Small intestine (tissue), 16 donors: ENCODE measurements at places on chromosomes 6 and 20. TPM values are rescaled to one million over a fixed set of nuclear protein-coding genes. Genes with fewer than 3 reads are reported as not detected.

- no peak for DNase-seq
- no peaks in the 10 kb centered on the region for H3K36me3 ChIP-seq
- no peak overlapping the region for H3K27ac ChIP-seq
- H3K27me3 ChIP-seq: no peaks in the 10 kb centered on the region
- H3K4me3 ChIP-seq: no peak overlapping the region
These were observed 11.9 kb downstream of the GPX5 start for GRCh38 chr6:28537509-28538140.

DNA sequence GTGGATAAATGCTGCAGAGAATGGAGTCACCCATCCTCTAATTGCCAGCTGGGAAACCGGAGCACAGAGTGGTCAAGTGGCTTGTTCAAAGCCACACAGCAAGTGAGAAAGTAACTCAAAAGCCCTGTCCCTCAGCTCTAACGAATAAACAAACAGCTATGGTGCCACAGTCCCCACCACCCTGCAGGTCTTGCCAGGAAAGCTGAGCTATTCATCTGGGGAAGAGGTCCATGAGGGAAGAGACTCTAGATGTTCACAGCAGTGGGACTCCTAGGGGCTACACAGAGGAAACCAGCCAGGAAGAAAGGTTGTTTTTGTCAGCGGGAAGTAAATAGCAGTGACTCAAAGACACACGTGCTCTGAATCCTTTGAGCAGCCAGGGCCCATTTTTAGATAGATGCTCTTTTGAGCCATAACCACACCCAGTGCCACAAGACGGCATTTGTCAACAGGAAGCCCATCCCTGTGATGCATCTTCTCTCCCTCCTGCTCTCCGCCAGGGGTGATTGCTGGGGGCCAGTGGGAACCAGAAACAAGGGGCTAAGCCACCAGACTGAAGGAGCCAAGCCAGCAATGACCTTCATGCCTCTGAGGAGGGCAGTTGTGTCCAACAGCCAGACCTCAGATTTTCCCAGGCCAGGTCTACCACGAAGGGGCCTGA lies 32.4 kb upstream of the TCP11 start:
- no peaks in the 10 kb centered on the region for H3K27me3 ChIP-seq
- DNase-seq: no peak
- H3K4me1 ChIP-seq: no peaks in the 10 kb centered on the region
- no peak overlapping the region for H3K27ac ChIP-seq
- H3K36me3 ChIP-seq: no peaks in the 10 kb centered on the region

DNA sequence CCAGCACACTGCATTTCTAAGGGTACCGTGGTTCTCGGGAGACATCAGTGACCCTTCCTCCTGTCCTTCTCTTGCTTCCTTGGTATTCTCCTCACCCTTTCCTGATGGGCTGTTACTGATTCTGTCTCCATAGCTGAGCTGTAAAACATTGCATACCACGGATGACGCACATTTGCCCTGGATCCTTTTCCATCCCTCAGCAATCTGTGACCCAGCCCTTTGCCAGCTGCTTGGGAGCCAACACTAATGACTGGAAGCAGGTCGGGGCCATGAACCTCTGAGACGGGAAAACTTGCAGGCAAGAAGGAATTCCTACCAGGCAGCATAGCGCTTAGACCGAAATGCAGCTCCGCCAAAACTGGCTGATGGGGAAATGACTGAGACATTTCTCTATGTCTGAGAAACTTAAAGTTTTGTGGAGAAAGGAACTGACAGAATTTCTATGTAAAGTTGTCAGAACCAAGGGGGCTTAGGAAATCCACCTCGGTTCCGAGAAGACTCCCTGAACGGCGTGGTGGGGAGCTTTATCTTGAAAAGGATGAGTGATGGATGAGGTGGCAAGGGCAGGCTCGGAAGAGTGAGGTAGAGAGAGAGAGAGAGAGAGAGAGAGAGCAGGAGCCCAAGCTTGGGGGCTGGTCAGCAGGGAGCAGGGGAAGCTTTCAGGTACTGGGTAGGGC lies 19.2 kb downstream of the TUBB2B start:
- H3K4me3 ChIP-seq: no peak overlapping the region
- no peaks in the 10 kb centered on the region for H3K36me3 ChIP-seq
- peaks cover 3% of the 10 kb centered on the region for H3K27me3 ChIP-seq

GRCh38 chr6:167538746-167539145 lies 213.9 kb downstream of the TTLL2 start:
- DNase-seq: no peak
- H3K27me3 ChIP-seq: no peaks in the 10 kb centered on the region
- no peaks in the 10 kb centered on the region for H3K36me3 ChIP-seq
- no peak overlapping the region for H3K27ac ChIP-seq
- no peaks in the 10 kb centered on the region for H3K4me1 ChIP-seq
- no peak overlapping the region for H3K4me3 ChIP-seq

DNA sequence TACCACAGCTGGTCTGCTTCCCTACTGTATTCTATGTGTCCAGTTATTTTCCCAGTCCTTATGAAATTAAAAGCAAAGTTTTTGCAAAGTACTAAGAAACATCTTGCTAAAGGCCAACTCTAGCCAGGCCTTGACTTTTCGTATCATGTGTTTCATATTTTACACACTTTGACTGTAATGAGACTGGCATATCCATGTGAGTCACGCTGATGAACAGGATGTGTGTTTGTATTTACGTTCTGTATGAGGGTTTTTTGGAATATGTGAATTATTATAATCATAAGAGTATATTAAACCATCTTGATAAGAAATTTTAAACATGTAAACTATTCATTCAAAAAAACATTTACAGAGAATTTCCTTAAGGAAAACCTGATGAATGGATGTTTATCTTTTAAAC lies 59.7 kb downstream of the EYA4 start:
- DNase-seq: no peak
- no peaks in the 10 kb centered on the region for H3K36me3 ChIP-seq
- H3K4me3 ChIP-seq: no peak overlapping the region
- no peak overlapping the region for H3K27ac ChIP-seq
- no peaks in the 10 kb centered on the region for H3K4me1 ChIP-seq

DNA sequence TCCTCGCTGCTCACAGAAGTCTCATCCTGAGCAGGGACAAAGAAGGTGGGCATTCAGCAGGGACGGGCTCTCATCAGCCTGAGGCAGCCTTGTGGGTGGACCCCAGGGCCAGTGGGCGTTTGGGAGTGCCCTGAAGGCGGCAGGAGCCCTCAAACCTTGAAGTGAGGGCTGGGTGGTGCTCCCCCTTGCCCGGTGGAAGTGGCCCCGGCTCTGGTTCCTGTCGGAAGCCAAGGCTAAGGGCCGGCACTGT lies 110.5 kb downstream of the NOL4L start:
- no peaks in the 10 kb centered on the region for H3K27me3 ChIP-seq
- no peak for DNase-seq
- H3K4me1 ChIP-seq: peaks cover 99% of the 10 kb centered on the region
- no peak overlapping the region for H3K4me3 ChIP-seq
- no peaks in the 10 kb centered on the region for H3K36me3 ChIP-seq

The SYCP2L gene
- polyA plus RNA-seq: 0.40 TPM

The CENPQ gene
- polyA plus RNA-seq: 1.6 TPM

The TFB1M gene
- 16.5 TPM for polyA plus RNA-seq

The SEMG2 gene
- not detected for polyA plus RNA-seq
